ENCODE measurements at places on chromosomes 7 and 10. TPM values are rescaled to one million over a fixed set of nuclear protein-coding genes. Genes with fewer than 3 reads are reported as not detected.

GRCh38 chr7:127751490-127752448 is 99.8 kb downstream of the SND1 start:
- no peak for DNase-seq

GRCh38 chr10:63072951-63073350 is 60.2 kb upstream of the NRBF2 start:
- DNase-seq: no peak

- DNase-seq: no peak
Observed at GRCh38 chr7:98647326-98647725, 30.2 kb downstream of the NPTX2 start.

DNA sequence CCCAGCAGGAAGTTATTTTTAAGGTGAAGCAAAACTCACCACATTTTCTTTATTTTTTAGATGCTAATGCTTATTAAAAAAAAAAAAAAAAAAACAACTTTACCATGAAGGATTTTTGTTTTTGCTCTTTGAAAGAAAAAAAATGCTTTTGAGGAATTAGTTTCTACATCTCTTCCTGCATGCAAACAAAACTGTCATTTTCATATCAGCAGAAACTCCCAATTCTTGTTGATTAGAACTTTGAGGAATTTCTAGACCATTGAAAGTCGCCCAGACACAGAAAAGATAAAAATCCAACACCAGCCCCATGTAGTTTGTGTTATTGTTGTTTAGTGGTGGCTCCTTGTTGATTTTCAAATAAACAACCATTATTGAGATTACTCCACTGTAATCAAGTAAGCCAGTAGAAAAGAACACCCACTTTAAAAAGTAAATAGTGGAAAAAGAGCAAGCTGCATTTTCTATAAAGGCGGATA is 14.3 kb downstream of the SKIDA1 start:
- no peak for DNase-seq

DNA sequence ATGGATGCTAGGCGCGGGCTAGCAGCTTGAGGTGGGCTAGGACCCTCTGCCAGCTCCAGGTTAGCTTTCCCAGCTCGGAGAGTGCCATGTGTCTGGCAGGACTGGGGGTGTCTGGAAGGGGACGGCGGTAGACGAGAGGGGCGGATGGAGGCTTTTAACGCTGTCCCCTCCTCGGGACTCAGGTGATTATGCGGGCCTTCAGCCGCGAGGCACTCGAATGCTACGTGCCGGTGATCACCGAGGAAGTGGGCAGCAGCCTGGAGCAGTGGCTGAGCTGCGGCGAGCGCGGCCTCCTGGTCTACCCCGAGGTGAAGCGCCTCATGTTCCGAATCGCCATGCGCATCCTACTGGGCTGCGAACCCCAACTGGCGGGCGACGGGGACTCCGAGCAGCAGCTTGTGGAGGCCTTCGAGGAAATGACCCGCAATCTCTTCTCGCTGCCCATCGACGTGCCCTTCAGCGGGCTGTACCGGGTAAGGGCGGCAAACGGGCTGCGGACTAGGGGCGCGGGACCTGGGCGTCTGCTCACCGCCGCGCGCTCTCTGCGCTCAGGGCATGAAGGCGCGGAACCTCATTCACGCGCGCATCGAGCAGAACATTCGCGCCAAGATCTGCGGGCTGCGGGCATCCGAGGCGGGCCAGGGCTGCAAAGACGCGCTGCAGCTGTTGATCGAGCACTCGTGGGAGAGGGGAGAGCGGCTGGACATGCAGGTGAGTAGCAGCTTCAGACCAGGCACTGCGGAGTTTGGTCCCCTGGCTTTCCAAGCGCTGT is 1.1 kb downstream of the CYP26A1 start:
- no peak for DNase-seq

- no peak for DNase-seq
Observed at GRCh38 chr7:76512941-76513816, 2.8 kb downstream of the UPK3B start.

DNA sequence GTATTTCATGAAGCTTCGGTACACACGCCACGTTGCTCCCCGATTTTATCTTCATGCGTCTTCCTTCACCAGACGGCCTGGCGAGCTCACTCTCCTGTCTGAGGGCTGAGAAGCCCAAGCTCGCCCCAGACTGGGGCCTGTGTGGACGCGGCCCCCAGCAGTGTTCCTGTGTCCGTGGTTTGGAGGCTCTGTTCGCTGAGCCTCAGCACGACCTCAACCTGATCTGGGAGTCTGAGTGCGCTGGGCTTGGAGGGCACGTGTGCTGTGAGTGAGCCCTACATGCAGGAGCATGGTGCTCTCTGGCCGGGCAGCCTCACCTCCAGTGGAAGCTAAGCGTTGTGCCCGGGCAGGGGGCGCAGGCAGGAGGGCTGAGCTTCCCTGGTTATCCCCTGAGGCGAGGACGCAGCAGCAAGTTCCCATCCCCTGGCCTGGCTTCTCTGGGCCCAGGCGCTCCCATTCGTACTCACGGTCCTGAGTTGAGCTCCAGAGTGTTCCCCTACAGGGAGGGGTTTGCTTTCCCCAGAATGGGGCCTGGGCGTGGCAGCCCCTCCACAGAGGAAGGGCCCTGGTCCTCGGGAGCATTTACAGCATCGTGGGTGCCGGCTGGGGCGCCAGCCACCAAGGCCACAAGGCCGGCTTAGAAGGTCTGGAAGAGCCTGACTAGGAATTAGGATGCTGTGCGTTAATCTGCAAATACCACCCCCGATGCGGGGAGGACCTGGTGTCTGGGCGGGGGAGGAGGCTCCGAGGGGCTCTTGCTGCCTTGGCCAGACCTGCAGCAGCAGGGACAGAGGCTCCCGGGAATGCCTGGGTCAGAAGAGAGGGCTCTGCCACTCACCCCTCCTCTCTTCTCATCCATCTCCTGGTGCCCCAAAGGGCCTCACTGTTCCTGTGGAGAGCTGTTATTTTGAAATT is 400.6 kb downstream of the DNAJB6 start:
- DNase-seq: no peak

The EN2 gene
- total RNA-seq: not detected
